ENCODE measurements at places on chromosomes 13 and 19.

- DNase-seq = peak; percentile 74
These were observed 21.0 kb downstream of the ZNF114 start for GRCh38 chr19:48290771-48291488.

DNA sequence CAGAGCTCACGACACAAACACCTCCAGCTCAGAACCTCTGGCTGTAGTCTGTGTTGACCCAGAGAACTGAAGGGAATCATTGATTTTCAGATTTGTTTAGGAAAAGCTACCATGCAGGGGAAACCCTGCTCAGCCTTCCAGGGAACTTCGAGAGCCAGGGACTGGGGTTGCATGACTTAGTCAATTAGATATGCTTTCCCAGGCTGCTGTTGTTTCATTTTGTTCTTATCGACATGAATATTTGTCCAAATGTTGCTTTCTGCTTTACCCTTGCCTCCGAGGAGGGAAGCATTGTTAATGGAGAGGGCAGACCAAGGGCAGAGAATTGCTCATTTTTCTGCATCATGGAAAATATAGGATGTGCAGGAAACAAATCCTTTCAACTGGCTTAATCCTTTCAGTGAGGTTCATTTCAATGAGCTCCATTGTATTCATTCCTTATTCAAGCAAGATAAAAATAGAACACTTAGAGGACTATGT, 82.5 kb downstream of the KLF5 start:
- DNase-seq = no peak

DNA sequence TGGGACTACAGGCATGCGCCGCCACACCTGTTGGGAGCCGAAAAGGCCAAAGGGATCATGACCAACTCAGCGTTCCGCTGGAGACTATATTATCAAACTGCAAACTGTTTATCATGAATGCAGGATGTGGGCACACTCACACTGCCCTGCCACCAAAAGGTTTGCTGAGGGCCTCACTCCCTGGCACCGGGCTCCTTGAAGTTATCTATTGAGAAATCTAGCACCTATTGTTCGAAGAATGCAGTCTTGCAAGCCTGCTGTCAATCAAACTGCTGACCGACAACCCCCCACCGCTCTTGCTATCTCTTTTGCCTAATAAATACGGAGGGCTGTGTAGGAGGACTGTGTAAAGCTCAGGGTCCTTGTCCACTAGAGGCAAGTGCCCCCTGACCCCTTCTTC, 5.2 kb upstream of the ZNF836 start:
- DNase-seq = no peak

- DNase-seq = no peak
These were observed 10.1 kb downstream of the TINCR start for GRCh38 chr19:5557691-5558090.

- no peak for DNase-seq
These were observed 595 bp downstream of the ZNF440 start for GRCh38 chr19:11814700-11815035.

GRCh38 chr19:38670921-38671398, 23.5 kb downstream of the ACTN4 start:
- DNase-seq = no peak

DNA sequence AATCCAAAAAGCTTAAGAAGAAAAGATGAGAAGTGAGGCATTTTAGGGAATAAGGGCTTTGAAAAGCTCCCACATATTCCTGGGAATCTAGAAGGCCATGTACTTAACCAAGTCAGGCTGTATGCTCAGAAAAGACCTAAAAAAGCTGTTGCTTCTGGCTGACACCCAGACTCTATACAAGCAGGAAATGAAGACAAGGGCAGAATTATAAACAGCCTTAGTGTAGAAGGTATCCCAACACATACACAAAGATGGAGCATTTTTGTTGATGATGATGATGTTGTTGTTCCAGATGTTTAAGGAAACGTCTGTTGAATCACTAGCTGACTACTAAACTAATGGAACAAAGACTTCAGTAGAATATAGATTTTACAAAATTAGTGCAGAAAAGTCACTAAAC, 26.1 kb upstream of the N4BP2L1 start:
- DNase-seq = no peak

DNA sequence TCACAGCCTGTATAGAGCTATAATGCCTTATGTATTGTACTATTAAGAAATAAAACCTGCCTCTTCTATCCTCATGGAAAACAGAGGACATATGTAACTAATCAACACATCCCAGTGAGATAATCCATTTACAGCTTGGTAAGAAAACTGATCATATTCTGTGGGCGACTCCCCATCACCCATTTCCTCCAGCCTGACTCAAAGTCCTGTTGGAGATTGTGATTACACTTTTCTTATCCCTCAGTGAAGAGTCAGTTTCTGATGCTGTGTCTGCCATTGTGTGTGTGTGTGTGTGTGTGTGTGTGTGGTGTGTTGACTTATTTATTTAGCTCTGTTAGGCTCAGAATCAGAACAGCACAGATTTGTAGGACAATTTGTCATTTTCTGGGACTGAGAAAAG, 212.8 kb downstream of the FGF9 start:
- DNase-seq = no peak

DNA sequence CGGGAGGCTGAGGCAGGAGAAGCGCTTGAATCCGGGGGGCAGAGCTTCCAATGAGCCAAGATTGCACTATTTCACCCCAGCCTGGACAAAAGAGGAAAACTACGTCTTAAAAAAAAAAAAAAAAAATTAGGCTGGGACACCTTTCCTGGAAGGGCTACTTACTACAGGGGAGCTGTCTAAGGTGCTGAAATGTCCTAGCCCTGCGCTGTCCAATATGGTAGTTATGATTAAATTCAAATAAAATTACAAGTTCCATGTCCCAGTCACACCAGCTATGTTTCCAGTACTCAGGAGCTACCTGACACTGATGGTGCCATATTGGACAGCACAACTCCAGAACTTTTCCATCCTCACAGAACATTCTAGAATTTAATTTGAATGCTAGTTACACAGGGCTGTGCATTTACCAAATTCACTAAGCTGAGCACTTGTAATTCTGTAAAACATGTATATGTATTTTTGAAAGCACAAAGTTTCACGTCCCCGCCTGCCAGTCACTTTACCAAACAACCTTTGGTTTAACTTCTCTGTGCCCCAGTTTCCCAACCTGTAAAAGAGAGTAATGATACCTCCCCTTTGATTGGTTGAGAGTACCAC, 9.2 kb upstream of the ZSCAN22 start:
- DNase-seq = no peak

GRCh38 chr13:49356223-49356622, 87.6 kb downstream of the CAB39L start:
- no peak for DNase-seq

DNA sequence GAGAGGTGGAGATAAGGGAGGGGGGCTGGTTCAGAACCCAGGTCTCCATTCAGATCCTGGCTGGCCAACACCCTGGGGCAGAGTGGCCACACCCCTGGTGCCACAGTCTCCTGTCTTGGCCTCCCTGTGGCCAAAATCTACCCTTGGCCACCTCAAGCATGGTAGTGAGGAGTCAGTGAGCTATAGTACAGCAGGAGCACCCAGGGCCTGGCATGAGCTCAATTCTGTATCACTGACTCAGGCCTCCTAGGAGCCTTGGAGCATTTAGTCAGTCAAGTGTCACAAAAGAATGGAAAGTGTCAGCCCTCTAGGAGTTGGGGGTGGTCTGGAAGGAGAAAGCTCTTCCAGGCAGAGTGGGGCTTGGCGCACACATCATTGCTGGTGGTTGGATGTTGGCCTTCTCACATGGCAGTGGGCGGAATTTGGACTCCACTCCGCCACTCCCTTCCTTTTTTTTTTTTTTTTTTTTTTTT, 6.6 kb upstream of the CD79A start:
- no peak for DNase-seq

- DNase-seq = no peak
These were observed 1751.4 kb upstream of the SPRY2 start for GRCh38 chr13:82092312-82092711.

DNA sequence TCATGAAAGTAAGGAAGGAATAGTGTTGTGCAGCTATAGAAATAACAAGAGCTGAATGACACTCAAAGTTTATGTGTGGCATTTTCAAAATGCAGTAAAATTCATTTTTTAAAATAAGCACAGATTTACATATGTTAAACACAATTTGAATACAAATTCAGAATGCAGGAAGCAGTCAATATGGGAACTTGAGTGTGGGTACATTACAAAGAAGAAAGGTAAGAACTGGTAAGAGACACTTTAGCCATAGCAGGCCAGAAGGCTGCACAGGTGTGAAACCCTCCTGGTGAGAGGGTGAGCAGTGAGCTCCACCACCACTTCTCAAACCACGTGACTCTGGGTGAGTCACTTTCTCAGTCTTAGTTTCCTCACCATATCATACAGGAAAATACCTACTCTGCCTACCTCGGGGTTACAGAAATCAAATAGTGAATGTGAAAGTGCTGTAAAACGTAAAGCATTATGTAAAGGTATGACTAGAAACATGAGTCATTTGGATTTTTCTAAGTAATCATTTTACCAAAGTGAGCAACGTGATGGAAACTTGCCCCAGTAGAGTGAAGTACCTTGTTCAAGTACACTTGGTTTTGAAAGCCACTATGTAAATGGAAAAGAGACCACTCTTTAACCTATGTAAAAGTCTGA, 40.5 kb downstream of the USP12 start:
- no peak for DNase-seq

- no peak for DNase-seq
These were observed 179.5 kb downstream of the GGACT start for GRCh38 chr13:100409132-100409531.

DNA sequence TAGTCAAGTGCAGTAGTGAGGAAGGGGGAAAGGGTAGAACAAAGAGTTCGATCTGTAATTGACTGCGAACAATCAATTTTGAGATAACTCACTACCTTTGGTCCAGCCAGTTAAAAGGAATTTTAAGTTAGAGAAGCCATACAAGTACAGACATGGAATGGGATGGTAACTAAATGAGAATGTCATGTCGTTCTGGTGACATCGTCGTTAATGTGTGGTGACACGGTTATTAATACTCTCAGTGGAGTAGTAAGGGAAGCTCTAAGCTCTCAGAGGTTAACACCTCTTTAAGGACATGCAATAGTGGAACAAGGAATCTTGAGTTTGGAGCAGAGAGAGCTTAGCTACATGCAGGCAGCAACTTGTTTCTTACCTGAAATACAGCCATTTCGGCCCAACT, 154.9 kb upstream of the KLF12 start:
- DNase-seq = no peak

DNA sequence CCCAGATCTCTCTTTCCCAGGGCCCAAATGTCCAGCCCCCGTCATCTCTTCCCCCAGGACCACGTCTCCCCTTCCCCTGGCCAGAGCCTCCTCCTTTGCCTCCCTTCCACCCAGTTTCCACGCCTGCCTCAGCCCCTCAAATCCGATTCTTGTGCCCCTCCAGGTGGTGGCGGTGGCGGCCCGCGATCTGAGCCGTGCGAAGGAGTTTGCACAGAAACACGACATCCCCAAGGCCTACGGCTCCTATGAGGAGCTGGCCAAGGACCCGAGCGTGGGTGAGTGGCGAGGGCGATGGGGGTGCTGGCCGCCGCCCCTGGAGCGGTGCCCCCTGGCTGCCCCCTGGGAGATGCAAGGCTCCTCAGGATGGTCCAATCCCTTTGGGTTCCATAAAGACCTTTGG, 1.3 kb downstream of the DHDH start:
- DNase-seq = no peak

DNA sequence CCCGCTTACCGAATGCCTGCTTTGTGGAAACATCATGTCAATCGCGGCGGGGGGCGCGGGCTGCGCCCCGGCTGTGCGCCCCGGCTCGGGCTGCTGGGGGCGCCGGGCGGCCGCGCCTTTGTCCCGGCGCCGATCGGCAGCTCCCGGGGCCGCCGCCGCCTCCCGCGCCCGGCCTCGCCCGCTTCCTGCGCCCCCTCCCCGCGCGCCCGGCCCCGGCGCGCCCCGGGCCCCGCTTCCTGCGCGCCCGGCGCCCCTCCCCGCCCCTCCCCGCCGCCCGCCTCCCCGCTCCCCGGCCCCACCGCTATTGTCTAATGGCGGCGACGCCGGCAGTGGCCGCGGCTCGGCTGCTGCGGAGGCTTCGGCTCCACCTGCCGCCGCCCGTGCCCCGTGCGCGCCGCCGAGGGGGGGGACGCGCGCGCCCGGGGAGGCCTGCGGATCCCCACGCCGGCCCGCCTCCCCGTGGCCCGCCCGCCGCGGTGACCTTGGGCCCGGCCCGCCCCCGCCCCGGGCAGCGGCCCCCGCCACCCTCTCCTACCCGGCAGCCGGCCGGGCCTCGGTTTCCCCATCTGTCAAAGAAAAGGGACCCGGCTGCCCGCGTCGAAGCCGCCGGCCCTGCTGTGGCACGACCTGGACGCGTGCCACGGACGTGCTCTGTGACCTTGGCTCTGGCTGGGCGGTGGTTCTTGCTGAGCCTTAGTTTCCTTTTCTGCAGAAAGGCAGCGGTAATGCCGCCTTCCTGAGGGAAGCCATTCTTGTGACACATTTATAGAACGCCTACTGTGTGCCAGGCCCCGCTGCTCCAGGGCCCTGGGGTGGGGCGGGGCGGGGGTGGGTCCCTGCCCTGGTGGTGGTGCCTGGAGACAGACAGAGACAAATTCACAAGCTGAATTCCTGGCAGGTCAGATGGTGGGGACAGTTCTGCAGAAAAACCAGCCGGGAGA, at the start of gene TLE5:
Gene TLE5 (minus strand): TSS at position 331 of the 941 bp plus-strand sequence. CDS start 295 bp downstream, at position 36.
- peak; percentile 94 for DNase-seq

GRCh38 chr13:49629196-49629938, 1.1 kb downstream of the ARL11 start:
- DNase-seq = no peak

DNA sequence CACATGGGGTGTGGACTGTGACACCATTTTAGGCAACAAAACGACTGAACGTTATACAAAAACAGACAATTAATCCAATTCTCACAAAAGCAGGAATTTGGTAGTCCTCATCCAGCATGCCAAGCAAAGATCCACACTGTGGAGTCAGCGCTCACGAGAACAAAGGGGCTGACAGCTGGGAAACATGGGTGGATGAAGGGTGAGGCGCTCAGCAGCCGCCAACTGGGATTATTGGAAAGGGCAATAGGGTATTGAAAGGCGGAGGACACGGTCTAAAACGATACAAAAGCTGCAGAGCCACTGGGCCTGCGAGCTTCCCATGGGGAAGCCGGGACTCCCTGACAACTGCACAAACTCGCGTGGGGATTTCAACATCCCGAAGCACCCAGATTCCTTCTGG, 4.7 kb upstream of the ZNF813 start:
- no peak for DNase-seq

DNA sequence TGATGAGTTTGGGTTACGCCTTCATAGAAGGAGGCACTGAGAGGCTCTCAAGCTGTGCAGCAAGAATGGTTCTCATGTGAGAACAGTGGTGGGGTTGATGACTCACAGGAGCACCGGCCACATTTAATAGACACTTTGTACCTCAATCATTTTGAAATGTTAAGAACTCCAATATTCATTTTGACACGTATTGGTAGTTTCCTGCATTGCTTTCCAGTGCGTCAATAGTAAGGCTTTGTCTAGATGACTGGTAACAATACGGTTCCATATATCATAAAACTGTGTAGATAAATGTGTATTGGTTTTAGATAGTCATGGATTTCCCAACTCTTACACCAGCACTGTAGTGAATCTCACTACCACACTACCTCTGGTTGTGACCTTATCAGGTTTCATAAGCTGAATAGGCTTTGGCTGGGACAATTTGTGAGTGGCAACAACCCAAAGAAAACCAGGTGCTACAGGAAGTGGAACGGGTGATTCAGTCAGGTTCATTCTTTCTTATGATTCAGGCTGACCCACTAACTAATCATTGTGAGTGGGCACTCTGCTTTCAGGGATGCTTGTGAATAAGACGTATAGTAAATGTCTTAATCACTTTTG, 362.6 kb downstream of the KLF5 start:
- DNase-seq = no peak

GRCh38 chr19:52140032-52140710, 433 bp upstream of the ZNF616 start:
- DNase-seq = peak; percentile 16

Measured in posterior cingulate gyrus (tissue), 11 donors.